Suppressor macrophage treated with lipopolysaccharide for 4 hours (primary cell): ENCODE measurements at places on chromosomes 1 and 21.

DNA sequence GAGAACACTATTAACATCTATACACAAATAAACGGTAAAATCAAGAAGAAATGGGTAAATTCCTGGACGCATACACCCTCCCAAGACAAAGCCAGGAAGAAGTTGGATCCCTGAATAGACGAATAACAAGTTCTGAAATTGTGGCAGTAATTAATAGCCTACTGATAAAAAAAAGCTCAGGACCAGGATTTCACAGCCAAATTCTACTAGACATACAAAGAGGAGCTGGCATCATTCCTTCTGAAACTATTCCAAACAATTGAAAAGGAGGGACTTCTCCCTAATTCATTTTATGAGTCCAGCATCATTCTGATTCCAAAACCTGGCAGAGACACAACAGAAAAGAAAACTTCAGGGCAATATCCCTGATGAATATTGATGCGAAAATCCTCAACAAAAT lies 70.7 kb upstream of the FMO3 start:
- no peak for DNase-seq

DNA sequence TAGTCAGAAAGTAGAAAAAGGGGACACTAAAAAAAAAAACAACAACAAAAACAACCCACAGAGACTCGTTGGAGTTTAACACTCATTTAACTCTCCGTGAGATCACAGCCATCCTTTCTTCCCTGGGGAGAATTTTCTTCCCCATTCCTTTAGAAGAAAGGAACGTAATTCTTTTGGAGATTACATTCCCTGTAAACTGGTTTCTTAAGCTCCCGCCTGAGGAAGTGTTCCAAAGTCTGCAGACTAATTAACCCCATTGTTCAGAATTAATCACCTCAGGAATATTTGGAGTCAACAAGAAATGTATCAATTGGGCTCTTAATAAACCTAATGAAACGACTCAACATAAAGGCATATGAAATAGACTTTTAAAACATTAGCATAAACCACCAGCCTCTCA lies 228.2 kb upstream of the CSF3R start:
- no peak for DNase-seq

GRCh38 chr1:230303822-230304221 lies 122.3 kb downstream of the PGBD5 start:
- DNase-seq: peak; percentile 61

DNA sequence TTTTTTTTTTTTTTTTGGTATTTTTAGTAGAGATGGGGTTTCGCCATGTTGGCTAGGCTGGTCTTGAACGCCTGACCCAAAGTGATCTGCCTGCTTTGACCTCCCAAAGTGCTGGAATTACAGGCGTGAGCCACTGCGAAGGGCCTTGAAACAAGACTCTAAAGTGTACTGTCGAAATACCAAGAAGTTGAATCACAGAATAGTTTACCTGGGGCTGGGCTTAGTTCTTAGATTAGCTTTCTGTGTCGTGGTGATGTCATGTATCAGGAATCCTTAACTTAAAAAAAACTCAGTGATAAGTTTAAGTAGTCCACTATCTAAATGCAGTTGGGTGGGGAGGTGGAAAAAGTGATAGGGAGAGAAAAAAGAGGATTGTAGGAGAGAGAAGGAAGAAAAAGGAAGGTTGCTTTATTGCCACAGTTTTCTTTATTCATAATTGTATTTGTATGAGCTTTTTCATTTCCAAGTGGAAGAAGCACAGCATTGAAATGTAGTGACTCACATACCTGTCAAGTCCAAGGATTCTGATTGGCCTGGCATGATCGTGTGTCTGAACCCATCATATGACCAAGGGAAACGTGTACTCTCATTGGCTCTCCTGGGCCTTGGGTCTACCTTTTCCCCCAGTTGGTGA lies 13.4 kb downstream of the ITSN1 start:
- no peak for DNase-seq

DNA sequence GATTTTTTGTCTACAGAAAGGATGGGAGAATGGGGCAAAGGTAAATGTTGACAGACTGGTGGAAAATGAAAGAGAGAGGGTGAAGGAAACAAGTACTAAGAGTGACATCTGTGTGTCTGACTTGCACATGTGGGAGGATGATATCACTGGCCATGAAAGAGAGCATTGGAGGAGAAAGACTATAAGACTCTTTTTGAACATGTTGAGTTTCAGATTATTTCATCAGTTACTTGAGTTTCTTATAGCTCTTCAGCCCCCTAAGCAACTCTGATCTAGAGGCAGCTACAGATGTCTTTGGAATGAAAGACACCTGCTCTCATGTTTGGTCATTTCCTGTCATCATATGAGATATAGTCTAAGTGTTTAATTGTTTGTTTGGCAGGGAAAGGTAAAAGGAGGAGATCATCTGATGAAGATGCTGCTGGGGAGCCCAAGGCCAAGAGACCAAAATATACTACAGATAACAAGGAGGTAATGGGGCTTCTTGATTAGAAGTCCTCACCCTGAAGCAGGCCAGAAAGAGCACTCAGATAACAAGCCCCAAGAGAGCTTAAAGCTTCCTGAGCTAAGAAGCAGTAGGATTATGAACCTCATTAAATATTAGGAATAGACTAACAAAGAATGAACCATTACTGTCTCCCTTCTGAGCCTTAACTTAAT lies 4.5 kb downstream of the POLR3C start:
- DNase-seq: peak; percentile 59

DNA sequence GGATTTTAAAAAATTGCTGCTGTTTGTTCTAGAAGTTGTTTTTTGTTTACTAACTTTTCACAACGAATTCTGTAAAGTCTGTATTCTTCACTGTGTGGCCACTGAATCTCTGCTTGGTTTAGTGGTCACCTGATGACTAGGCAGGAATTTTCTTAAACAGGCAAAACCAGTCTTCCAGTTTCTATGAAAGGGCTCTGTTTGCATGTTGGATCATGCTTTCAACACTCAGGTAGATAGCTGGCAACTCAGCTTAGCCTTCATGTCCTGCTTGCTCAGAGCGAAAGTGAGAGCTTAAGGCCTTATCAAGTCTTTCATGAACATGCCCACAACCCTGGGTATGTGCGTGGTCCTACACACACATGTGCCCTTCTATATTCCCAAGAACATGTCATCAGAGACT lies 52.4 kb upstream of the CCDC190 start:
- no peak for DNase-seq

- no peak for DNase-seq
Observed at GRCh38 chr21:35738347-35738961, 321.9 kb downstream of the SETD4 start.

DNA sequence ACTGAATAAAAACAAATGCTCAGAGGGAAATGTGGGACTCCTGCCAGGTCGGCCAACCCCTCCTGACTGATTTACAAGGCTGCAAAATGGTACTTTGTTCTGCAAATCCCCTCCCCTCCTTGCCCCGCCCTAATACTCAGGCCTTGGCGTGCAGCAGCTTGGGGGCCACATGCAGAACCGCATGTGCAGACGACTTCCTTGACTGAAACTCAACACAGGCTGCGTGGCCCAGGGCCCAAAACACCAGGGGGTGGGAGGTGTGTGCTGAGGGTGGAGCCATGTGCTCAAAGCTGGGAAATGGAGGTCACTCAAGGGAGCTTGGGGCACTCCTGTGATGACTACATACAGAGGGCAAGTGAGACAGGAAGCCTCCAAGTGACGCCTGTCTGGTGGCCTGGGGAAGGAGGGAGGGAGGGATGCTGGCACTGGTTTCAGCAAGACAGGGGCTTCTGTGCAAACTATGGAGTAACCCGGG lies 87.2 kb downstream of the MRPL37 start:
- DNase-seq: peak; percentile 59

DNA sequence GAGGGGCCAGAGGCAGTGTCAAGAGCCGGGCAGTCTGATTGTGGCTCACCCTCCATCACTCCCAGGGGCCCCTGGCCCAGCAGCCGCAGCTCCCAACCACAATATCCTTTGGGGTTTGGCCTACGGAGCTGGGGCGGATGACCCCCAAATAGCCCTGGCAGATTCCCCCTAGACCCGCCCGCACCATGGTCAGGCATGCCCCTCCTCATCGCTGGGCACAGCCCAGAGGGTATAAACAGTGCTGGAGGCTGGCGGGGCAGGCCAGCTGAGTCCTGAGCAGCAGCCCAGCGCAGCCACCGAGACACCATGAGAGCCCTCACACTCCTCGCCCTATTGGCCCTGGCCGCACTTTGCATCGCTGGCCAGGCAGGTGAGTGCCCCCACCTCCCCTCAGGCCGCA lies at the start of gene BGLAP:
Gene BGLAP, plus strand, starts transcription at position 259 of the 400 bp plus-strand sequence. Its CDS starts 48 bp downstream, at position 307.
- no peak for DNase-seq

DNA sequence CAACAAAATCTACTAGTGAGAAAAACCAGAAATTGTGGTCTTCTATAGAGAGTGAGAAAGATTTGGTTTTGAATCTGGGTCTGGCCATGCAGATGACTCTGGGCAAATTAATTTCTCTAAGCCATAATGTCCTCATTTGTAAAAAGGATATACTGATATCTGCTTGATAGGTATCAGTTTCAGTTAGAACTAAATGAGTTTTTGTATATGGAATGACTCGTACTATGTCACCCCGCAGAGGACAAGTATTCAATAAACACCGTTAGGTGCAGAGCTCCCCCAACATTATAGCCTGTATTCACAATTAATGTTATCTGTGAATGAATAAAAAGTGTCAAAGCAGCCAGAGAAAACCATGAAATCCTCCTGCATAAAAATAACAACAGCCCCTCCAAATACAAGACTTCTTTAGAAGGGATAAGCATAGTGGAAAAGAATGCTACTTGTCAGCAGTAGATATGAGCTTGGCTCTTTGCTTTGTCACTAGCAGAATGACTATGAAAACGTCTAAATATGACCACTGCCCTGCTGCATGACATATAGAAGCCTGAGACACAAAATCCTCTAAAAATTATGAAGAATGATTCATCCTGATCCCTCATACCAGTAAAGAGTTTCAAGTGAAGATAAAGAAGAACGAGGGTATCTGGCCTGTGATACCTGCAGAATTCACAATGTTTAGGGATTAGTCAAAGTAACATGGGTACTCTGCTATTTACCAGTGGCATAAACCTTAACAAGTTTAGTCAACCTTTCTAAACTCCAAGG lies 17.8 kb downstream of the SCAF4 start:
- DNase-seq: no peak

DNA sequence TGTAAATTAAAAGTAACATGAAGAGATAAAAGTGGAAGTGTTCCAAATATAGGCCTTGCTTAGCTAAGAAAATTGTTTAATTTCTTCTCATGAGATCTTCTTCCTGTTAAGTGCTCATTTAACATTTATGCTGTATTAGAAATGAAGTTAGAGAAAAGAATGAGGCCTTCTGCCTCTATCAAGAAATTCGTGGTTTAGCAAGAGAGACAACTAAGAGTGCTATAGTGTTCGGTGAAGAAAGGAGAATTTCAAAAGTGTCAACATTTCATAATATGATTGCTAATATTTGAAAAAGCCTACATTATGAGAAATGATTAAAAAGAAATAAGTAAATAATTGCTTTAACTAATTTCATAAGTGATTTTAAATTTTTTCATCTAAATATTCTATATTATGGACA lies 18.8 kb upstream of the MNDA start:
- peak; percentile 29 for DNase-seq

- DNase-seq: no peak
Observed at GRCh38 chr1:214438530-214438929, 112.9 kb downstream of the PTPN14 start.

DNA sequence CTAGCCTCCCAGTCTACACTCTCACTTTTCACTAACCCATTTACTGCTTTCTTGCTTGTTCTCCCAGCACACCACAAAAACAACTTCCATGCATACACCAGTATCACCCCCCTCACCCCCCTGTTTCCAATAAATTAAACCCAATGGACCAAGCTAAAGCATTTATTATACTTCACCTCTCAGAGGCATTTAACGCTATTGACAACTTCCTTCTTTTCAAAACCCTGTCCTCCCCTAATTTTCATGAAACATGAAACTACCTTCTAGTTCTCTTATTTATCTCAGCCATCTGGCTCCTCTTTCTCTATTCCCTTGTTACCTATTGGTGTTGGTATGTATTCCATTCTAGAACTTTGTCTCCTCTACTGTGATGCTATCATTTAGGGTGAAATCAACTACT lies 32.3 kb downstream of the PTPRC start:
- DNase-seq: no peak

DNA sequence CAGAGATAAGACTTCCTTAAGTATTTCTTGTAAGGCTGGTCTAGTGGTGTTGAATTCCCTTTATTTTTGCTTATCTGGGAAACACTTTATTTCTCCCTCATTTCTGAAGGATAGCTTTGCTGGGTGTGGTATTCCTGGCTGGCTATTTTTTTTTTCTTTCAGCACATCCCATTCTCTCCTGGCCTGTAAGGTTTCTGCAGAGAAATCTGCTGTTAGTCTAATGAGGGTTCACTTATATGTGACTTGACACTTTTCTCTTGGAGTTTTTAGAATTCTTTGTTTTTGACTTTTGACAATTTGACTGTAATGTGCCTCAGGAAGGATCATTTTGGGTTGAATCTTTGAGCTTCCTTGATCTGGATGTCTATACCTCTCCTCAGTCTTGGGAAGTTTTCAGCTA lies 61.5 kb downstream of the DIPK1A start:
- no peak for DNase-seq

- DNase-seq: no peak
Observed at GRCh38 chr1:147579934-147580537, 38.7 kb downstream of the BCL9 start.

GRCh38 chr1:12511516-12512468 lies 106.2 kb downstream of the DHRS3 start:
- peak; percentile 13 for DNase-seq

DNA sequence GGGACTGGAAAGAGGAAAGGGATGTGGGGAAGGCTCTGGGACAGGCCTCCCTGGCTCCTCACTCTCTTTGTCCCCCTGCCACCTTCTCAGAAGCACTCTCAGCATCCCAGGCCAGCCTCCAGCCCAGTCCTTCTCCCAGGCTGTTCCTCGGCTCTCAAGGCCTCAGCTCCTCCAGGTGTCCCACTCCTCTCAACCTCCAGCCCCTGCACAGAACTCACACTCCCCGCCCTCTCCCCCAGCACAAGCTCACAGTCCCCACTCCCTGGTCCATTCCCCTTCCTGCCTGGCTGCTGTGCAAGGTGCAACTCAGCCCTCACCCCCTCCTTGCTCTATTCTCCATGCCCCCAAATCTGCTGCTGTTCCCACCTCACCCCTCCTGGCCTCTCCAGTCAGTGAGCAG lies 185.0 kb downstream of the HIVEP3 start:
- no peak for DNase-seq

DNA sequence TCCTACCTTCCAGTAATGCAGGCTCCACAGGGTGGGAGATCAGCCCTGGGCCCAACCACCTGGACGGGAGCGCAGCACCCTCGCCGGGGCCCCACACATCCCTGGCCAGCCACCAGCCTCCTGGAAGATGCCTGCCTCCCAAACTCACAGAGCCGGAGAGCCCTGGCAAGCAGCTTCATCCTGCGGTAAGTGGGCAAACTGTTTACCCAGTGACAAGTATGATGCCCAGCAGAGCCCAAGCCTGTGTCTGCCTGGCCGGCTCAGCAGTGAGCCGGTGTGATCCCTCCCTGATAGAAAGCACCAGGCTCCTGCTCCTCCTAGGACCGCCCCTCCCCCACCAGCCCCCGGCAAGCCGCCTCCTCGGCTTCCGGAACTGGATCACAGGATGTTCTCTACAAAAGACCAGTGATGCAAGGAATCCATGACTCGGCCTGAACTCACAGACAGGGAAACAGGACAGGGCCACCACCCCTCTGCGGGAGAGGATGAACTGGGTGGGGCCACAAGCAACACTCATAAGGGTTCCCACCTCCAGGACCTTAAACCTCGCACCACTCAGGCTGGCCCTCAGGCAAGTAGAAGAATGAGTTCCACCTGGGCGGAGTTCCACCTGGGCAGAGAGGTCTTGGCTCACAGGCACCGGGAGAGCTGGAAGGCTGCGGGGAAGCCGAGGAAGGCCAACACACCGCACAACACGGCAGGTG lies 7.9 kb downstream of the ACOT7 start:
- peak; percentile 7 for DNase-seq
